ENCODE measurements at places on chromosomes 7 and 10.
A peak's percentile ranks its signal among the peaks of the same experiment; 100 is the strongest.

- DNase-seq: peak; percentile 69
Measured at GRCh38 chr7:41130561-41131236, 572.2 kb downstream of the INHBA start.

GRCh38 chr7:7408001-7408770 is 127.5 kb downstream of the COL28A1 start:
- peak; percentile 12 for DNase-seq

- DNase-seq: no peak
Measured at GRCh38 chr7:137790828-137791227, 55.9 kb downstream of the DGKI start.

- no peak for DNase-seq
Measured at GRCh38 chr10:124011464-124011863, 81.9 kb downstream of the CHST15 start.

DNA sequence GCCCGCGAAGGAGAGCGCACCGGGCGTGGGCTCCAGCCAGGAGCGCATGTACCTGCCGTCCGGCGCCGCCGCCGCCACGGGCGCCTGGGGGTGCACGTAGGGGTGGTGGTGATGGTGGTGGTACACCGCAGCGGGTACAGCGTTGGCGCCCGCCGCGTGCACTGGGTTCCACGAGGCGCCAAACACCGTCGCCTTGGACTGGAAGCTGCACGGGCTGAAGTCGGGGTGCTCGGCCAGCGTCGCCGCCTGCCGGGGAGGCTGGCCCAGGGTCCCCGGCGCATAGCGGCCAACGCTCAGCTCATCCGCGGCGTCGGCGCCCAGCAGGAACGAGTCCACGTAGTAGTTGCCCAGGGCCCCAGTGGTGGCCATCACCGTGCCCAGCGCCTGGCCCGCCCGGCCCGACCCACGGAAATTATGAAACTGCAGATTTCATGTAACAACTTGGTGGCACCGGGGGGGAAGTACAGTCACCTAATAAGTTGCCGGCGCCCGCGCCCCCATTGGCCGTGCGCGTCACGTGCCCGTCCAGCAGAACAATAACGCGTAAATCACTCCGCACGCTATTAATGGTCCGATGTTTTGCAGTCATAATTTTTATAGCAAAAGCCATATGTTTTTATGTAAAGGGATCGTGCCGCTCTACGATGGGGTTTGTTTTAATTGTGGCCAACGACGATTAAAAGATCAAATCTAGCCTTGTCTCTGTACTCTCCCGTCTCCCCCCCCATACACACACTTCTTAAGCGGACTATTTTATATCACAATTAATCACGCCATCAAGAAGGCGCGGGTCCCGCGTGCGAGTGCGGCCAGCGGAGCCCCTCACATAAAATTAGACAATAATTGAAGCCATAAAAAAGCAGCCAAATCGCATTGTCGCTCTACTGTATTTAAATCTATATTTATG is at the start of gene HOXA9:
Gene HOXA9, minus strand, starts transcription at position 449 of the 907 bp plus-strand sequence. Its CDS starts 80 bp downstream, at position 369.
- DNase-seq: peak; percentile 93

GRCh38 chr10:49351669-49352068 is 44.2 kb downstream of the DRGX start:
- no peak for DNase-seq

DNA sequence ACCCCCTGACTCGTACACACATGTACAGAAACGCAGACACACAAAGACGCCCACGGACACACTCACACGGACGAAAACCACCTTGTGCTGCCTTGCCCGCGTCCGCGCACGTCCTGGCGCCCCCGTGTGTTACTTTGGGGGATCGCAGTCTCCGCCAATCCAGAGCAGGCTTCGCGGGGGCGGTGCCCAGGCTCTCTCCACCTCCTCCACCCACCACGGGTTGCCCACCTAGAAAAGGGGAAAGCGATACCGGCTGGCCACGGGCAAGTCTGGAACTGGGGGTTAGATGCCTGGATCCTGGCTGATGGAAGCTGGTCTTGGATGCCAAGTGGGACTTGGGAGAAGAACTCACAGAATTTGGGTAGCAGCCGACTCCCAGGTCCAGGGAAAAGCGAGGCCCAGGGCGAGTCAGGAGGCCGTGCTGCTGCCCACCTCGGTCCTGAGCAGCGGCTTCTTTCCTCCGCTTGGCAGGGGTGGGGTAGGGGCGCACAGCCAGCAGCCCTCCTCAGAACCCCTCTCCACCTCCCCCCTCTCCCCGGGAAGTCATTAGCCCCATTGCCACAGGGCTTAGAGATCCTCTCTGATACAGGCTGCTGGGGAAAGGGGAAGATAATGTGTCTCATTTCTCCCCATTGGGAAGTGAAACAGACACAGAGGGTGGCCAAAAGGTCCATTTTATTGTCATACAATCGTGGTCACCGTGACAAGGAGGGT is 4.6 kb upstream of the VGF start:
- DNase-seq: peak; percentile 44

DNA sequence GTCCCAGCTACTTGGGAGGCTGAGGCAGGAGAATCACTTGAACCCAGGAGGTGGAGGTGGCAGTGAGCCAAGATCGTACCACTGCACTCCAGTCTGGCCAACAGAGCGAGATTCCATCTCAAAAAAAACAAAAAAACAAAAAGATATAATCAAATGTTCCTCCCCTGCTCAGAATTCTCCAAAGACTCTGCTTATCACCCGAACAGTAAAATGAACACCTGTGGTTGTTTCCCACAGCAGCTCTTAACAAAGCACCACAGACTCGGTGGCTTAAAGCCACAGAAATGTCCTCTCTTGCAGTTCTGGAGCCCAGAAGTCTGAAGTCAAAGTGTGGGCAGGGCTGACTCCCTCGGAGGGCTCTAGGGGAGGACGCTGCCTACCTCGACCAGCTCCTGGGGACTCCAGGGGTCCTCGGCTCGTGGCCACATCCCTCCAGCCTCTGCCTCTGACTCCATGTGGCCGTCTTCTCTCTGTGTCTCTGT is 4.1 kb upstream of the INTS1 start:
- DNase-seq: no peak

GRCh38 chr7:25028370-25029021 is 48.5 kb upstream of the OSBPL3 start:
- DNase-seq: peak; percentile 8

GRCh38 chr7:38438970-38439369 is 165.5 kb upstream of the TARP start:
- DNase-seq: no peak

DNA sequence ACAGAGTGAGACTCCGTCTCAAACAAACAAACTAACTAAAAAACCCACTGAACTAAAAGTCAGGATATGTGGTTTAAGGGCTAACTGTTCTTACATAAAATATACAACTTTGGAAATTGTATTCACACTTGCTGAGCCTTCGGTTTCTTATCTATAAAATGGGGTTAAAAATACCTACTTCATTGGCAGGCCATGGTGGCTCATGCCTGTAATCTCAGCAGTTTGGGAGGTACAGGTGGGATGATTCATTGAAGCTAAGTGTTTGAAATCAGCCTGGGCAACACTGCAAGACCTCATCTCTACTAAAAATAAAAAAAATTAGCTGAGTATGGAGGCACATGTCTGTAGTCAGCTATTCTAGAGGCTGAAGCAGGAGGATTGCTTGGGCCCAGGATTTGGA is 115.4 kb upstream of the KLF6 start:
- no peak for DNase-seq

DNA sequence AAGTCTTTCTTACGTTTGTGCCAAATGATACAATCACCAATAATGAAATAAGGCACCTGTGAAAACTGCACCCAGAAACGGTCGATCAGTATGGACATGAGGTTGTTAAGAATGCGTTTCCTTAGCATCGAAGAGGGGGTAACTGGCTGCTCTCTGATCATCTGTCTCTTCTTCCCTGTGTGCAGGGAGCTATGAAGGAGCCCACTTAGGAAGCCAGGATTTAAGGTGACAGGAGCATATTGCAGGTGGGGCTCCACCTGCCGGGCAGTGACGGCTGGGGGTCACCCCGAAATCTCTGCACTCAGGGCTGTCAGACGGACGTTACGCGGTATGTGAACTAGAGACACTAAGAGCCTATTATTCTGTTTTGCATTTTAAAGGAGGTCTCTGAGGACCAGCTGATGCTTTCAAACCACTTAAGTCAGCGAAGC is 64.5 kb downstream of the CARD11 start:
- no peak for DNase-seq

DNA sequence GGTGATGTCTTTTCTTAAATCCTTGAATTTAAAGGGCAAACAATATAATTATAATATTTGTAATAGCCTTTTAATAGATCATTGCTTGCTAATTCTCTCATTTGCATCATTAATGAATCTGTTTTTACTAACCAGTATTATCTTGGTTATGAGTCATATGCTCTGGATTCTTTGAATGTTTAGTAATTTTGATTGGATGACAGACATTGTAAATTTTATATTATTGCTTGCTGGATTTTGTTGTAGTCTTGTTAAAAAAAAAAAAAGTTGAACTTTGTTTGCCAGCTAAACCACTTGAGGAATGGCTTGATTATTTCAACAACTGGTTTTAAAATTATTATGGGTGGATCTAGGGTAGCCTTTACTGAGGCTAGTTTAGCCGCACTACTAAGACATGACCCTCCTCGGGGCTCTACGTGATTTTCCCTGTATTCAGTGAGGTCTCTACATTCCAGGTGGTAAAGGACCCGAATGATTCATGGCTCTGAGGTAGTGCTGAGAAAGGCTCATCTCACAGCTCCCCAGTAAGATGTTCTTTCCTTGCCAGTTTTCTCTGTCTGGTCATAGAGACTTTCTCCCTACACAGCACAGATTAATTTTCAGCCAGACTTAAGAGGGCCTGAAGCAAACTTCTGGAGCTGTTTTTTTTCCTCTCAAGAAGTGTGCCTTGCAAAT is 8.5 kb downstream of the C10orf90 start:
- DNase-seq: peak; percentile 76

DNA sequence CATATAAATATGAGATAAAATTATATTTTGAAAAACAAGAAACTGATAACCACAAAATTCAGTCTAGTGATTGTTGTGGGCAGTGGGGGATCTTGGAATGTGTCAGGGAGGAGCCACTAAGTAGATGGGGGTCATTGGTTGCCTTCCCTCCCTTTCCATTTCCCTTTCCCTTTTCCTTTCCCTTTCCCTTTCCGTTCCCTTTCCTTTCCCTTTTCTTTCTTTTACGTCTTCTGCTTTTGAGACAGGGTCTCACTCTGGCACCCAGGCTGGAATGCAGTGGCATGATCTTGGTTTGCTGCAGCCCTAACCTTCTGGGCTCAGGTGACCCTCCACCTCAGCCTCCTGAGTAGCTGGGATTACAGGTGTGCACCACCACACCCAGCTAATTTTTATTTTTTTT is 51.0 kb downstream of the DYNC2I1 start:
- DNase-seq: no peak

DNA sequence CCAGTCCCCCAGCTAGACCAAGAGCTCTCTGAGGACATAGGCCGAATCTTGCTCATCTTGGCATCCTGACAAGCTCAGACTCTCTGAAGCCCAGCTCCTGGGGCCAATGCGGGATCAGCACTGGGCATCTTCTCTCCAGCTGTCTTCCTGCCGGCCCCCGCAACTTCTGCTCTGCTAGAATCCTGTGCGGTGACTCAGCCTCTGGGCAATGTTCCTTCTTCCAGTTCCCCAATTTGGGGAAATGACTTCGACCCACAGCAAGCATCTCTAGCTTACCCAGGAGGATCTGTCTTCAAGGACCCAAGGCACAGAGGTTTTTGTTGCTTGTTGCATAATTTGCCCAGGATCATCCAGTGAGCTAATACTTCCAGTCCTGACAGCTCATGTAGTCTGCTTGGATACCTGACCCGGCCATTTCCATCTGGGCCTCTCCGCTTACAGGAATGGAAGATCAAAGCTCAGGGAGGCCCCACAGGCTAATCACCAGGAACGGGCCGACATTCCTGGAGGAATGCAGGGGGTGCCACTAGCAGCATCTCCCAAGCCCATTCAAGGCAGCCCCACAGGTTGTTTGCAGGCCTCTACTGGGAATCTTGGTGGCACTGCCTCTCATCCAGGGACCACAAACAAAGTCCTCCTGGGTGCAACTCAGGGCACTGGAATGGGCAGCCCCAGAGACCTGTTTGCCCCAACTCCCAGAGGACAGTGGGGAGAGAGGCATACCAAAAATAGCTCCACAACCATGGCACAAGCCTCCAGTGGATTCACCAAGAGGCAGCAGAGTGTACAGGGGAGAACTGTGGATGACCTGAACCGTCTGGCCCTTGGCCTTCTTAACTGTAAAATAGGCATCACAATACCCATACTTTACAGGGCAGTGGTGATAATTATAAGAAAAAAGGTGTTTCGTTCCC is 151.9 kb downstream of the NEURL1 start:
- peak; percentile 82 for DNase-seq

DNA sequence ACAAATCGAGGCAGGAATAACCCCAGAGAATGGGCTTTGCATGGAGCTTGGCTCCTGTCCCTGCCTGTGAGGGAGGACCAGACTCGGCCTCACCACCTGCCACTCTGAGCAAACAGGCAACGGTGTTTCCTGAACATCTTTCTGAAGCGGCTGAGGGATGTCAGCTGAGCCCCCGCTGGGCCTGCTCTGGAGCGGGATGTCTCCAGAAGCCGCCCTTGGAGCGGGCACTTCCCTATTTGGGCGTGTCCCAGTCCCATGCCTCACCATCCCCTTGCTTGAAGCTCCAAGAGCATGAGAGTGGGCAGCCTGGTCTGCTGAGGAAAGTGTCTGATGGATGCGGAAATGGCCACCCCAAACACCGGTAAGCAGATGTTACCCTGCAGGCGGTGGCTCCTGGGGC is 10.2 kb downstream of the ALKBH4 start:
- DNase-seq: no peak

DNA sequence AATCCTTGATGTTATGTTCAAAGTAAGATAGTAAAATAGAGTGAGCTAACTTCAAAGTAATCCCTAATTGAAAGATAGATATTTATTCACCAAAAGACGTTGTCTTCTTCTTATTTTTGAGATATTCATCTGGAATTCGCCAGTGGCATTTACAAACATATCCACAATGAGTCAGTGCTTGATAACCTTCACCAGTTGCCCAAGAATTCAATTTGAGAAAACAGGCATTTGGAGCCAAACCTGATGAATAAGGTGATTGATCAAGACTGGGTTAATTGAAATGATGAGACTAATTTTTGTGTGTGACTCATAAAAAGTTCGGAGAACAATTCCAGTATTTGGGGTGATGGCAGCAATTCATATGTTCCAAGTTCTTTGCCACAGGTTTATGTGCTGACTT is 344.0 kb downstream of the ARL4A start:
- DNase-seq: peak; percentile 67

DNA sequence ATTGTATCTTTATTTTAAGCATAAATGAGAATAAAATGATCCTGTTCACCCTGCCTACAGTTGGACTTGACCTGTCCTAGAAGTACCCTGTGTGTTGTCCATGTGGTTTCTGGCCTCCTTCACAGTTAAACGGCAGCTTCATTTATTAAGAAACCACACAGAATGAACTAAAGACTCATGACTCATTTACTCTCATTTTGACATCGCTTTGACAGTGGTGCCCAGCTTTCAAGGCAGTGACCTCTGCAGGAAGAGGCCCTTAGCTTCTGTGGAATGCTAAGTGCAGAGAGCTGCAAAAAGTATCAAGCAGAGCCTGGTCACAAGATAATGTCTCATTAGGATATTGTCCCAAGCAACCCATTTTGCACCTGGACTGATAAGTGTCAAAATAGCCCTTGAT is 93.4 kb downstream of the AVL9 start:
- no peak for DNase-seq

Measured in umbilical cord (tissue), 2 donors.